Activated CD4-positive, alpha-beta T cell treated with anti-CD3 and anti-CD28 coated beads, Interleukin-2, amount 50 U/mL, for 48 hours (primary cell): ENCODE measurements at places on chromosomes 5 and 9.

DNA sequence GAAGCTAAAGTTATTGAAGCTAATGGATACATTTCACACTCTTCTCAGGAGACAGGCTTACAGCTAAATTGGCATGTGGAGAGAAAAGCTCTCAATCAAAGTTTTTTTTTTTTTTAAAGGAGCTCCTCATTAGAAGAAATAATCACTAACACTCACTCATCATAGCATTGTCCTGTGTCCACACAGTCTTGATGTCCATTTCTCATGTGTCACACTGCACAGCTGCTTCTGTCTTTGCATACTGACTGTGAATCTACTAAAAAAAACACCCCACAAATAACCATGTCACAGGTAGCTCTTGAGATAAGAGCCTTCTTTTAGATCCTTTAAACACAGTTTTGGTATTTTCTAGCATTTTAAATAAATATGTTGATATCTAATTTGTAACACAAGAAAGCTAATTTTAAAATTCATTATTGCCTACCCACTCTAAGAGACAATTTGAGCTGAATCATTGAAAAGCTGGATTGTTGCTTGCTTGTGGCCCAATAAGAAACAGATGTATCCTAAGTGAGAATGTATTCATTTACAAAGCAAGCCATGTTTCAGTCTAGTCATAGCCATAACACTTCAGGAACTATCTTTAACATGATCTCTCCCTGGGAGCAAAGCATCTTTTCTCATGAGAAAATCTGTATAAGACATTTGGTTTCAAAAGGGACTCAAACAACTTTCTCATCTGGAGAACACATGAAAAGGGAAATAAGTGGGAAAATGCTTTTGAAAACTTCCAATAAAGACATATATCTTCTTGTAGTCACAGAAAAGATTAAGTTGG, 48.1 kb upstream of the PCSK1 start:
- DNase-seq, result no peak

- DNase-seq, result no peak
Observed at GRCh38 chr5:126452477-126452876, 29.3 kb downstream of the GRAMD2B start.

DNA sequence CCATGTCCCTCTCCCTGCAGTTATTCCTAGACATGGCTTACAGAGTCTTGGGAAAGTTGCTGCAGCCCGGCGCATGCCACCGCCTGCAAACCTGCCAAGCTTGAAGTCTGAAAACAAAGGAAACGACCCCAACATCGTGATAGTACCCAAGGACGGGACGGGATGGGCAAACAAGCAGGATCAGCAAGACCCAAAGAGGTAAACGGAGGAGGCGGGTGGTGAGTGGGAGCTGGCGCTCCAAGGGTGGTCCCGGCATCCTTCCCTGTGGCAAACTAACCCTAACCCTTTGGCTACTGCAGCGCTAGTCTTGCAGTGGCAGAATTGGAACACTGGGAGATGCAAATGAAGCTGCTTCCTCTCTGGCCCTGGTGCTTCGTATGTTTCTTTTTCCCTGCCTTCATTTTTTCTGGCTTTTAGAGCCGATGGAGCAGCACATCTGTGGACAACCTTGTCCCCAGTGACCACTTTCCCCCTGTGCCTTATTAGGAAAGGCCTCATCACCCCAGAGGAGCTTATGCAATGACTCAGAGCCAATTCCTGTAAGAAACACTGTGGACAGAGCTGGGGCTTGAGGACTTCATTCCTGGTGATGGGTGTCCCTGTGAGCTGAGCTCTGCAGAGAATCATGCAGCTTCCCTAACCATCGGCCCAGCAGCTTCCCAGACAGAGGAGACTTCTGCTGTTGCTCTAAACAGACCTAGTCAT, 38.9 kb downstream of the PRRC2B start:
- no peak for DNase-seq

DNA sequence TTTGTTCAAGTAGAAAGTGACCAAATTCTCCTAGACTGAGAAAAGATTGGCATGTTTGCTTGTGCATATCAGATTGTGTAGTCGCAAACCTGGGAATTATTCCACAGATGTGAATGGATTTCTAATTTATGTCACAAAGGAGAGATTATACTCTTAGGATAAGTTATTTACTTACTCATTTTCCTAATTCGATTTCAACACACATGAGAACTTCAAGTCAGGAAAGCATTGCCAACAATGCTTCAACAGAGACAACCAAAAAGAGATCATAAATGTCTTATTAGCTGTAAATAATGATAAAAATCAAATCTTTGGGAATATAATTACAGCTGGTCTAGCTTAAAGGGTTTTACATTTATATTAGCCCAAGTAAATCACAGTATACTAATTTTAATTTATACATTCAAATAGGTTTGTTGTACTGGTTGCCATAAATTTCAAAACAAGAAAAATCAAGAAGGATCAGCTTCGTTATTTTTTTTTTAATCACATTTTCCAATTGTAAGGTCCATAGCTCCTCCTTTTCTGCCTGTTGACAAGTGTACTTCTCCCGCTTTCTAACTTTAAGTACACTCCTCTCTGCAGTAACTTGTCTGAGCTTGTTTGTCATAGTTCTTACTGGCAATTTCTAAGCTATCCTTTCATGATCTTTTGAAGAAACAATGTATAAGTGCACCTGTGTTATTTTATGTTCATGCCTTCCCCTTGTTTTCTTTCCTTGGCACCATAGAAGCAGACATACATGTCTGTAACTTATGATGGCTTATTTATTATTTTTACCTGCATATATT, 246.6 kb downstream of the DEPDC1B start:
- no peak for DNase-seq

DNA sequence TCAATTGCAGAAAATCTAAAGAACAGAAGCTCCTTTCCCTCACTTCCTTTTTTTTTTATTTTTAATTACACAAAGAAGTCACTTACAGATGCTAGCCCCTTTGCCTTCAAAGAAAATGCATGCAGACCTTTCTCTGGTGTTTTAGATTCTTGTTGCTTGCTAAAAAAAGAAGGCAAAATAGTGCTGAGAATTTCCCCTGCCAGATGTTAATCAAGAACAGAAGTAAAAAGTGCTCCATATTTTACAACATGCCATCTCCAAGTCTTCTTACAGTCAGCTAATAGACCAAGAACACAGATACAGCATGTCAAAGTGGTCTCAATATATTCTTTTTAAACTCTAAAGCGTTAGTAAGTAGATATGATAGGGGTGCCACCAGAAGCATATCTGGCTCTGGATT, 142.8 kb upstream of the RGMB start:
- DNase-seq, result no peak

- DNase-seq, result no peak
Observed at GRCh38 chr9:134321946-134322741, 4.1 kb upstream of the RXRA start.

- no peak for DNase-seq
Observed at GRCh38 chr5:157502143-157502647, 42.2 kb downstream of the NIPAL4 start.

GRCh38 chr5:135185481-135186065, 151.5 kb upstream of the PITX1 start:
- DNase-seq, result no peak

DNA sequence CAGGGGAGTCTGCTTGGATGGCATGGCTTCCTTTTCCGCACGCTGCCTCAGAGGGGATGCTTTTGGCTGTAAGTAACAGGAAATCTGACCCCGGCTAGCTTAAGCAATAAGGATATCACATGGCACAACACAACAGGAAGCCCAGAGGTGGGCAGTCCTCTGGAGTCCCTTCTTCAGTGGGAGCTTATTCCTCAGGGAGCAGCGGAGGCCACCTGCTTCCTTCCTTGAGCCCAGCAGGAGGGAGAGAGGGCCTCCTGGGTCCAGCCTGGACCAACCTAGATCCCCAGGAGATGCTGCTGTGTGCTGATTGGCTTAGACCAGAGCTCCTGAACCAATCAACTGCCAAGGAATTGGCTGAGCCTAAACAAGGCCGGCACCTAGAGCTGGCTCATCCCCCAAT, 66.3 kb downstream of the C9orf50 start:
- DNase-seq, result no peak

GRCh38 chr9:2662496-2662895, 40.9 kb downstream of the VLDLR start:
- DNase-seq, result no peak

DNA sequence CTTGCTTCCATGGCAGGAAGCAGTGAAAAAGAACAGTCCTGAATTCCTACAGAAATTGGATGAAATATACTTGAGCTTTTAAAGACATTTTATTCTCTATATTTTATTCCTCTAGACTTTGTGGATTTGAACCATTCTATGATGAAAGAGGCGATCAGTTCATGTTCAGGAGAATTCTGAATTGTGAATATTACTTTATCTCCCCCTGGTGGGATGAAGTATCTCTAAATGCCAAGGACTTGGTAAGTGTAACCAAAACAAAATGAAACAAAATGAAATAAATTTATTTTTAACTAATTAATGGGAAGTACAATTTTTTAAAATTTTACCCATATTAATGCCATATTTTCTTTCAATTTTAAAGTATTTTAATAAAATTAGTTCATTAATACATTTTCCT, 34.1 kb downstream of the STARD4 start:
- DNase-seq, result no peak

GRCh38 chr9:92438900-92439526, 14.7 kb upstream of the OMD start:
- no peak for DNase-seq

DNA sequence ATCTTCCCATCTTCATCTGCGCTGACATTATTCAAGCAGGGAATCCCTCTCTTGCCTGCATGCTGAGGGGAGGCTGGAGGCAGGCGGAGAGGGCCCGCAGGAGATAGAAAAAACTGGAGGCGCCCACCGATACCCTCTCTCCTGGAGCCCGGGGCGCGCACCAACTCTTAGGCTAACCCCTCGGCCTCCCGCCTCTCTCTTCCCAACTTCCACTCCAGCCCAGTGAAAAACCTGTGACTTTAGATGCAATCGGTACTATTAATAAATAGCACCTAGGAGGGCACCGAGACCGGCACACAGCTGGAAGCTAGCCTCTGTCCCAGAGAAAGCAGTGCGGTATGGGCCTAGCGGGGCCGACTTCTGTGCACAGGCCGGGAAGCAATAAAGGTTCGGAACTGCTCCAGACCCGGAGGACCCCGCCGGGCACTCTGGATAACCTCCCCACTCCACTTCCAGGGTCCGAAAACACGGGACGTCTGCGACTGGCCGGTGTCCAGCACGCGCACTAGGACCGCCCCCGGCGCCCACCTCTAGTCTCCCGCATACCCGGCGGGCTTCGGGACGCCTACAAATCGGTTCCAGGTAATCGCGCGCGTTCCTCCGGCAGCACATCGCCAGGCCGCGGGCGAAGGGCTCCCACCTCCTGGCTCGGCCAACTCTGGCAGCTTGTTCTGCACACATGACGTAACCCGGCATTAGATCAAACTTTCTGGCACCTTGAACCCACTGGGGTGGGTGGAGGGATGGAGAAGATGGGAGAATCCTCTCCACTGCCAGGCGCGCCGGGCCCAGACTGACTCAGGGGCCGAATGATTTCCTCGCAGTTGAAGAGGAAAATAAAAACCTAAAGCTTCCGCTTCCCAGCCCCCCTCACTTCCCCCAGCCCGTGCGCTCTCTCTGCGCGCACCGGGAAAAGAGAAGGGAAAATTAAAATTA, 1.4 kb downstream of the EFNA5 start:
- peak; percentile 4 for DNase-seq

DNA sequence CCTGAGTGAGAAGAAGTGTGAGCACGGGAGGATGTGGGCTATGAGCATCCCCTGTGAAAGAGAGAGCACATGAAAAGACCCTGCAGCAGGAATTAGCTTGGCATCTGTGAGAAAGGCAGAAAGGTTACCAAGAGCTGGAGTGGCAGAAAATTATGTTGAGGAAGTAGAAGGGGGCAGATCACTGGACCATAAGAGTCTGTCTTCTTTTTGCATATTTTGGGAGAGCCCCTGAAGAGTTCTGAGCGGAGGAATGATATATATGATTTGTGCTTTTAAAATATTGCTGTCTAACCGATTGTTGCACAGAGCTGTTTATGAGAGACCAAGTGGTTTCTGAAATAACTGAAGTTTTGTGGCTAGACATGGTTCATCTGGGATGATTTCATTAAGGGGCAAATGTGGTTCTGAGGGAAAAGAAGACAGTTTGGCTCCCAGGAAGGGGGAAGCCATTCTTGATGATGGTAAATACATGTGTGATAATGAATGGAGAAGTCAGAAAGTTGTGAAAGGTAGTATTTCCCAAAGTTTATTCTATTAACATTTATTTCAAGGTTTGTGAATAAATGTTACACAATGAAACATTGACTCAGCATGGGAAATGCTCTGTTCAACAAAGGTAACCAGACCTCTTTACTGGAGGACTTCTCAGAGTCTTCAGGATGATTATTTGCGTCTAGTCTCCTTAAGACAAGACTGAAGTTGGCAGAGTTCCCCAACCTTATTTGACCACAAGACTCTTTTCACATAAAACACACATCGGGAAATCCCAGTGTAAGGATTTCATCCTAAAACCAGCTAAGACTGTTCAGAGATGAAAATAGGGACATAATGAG, 31.5 kb upstream of the ADRB2 start:
- DNase-seq, result no peak

GRCh38 chr5:21244982-21245381, 1257.0 kb upstream of the CDH18 start:
- no peak for DNase-seq

GRCh38 chr5:124889486-124889825, 143.0 kb upstream of the ZNF608 start:
- no peak for DNase-seq

- DNase-seq, result no peak
Observed at GRCh38 chr5:168188182-168188581, 103.3 kb upstream of the WWC1 start.

GRCh38 chr9:73613092-73613701, 461.5 kb downstream of the ANXA1 start:
- no peak for DNase-seq

DNA sequence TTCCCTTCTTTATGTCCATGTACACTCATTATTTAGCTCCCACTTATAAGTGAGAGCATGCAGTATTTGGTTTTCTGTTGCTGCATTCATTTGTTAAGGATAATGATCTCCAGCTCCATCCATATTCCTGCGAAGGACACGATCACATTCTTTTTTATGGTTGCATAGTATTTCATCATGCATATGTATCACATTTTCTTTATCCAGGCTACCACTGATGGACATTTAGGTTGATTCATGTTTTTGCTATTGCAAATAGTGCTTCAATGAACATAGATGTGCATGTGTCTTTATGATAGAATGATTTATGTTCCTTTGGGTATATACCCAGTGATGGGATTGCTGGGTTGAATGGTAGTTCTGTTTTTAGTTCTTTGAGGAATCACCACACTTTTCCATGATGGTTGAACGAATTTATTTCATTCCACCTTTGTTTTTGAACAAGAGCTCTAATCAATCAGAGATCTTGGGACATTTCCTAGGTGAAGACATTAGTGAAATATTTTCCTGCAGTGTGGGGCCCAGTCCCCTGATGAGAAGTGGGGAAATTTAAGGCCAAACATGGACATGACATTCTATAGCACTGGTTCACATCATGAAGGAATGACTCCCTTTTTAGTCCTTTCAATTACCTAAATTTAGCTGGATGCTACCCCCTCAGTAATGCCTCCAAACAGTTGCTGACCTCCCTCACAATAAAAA, 7.1 kb upstream of the TEX48 start:
- DNase-seq, result no peak

- no peak for DNase-seq
Observed at GRCh38 chr9:14336244-14336643, 22.3 kb upstream of the NFIB start.

GRCh38 chr9:749716-750115, 91.8 kb upstream of the DMRT1 start:
- peak; percentile 43 for DNase-seq
